T-helper 22 cell (primary cell): ENCODE measurements at places on chromosomes 2 and 18.
A peak's percentile ranks its signal among the peaks of the same experiment; 100 is the strongest.

GRCh38 chr18:5469340-5469739, 74.5 kb downstream of the EPB41L3 start:
- no peak for DNase-seq

DNA sequence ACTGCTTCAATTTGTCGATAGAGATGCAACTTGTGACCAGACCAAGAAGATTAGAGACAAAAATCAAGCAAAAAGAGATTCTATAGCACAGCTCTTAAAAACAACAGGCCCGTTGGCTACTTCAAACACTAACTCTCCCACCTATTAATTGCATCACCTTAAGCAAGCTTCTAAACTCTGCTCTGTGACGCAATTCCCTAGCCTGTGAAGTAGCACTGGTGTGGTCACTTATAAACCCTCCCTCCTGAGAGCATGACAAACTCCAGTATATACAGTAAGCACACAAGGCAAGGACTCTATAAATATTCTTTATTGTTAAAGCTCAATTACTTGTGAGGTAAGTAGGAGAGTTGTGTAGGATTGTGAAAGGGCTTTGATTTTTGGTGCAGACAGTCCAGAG, 72.3 kb downstream of the CMPK2 start:
- no peak for DNase-seq

- no peak for DNase-seq
Observed at GRCh38 chr2:37322368-37322767, 2.3 kb downstream of the PRKD3 start.

GRCh38 chr2:201228271-201228911, 31.9 kb upstream of the CASP8 start:
- no peak for DNase-seq

- DNase-seq = peak; percentile 69
Observed at GRCh38 chr2:96407041-96407918, 71.7 kb downstream of the NCAPH start.
